ENCODE measurements at places on chromosomes 3 and 15. TPM values are rescaled to one million over a fixed set of nuclear protein-coding genes. Genes with fewer than 3 reads are reported as not detected.
A peak's percentile ranks its signal among the peaks of the same experiment; 100 is the strongest.

CPNE9 gene
- polyA plus RNA-seq = 0.07 TPM

GRCh38 chr3:61559136-61559731 is 2.1 kb upstream of the PTPRG start:
- no peak overlapping the region for H3K4me3 ChIP-seq
- H3K27ac ChIP-seq = no peak overlapping the region
- H3K4me1 ChIP-seq = no peaks in the 10 kb centered on the region
- H3K36me3 ChIP-seq = no peaks in the 10 kb centered on the region

- H3K27ac ChIP-seq = no peak overlapping the region
- no peak for DNase-seq
- H3K4me1 ChIP-seq = no peaks in the 10 kb centered on the region
- H3K27me3 ChIP-seq = no peaks in the 10 kb centered on the region
Observed at GRCh38 chr3:12710062-12710461, 46.1 kb upstream of the RAF1 start.

DNA sequence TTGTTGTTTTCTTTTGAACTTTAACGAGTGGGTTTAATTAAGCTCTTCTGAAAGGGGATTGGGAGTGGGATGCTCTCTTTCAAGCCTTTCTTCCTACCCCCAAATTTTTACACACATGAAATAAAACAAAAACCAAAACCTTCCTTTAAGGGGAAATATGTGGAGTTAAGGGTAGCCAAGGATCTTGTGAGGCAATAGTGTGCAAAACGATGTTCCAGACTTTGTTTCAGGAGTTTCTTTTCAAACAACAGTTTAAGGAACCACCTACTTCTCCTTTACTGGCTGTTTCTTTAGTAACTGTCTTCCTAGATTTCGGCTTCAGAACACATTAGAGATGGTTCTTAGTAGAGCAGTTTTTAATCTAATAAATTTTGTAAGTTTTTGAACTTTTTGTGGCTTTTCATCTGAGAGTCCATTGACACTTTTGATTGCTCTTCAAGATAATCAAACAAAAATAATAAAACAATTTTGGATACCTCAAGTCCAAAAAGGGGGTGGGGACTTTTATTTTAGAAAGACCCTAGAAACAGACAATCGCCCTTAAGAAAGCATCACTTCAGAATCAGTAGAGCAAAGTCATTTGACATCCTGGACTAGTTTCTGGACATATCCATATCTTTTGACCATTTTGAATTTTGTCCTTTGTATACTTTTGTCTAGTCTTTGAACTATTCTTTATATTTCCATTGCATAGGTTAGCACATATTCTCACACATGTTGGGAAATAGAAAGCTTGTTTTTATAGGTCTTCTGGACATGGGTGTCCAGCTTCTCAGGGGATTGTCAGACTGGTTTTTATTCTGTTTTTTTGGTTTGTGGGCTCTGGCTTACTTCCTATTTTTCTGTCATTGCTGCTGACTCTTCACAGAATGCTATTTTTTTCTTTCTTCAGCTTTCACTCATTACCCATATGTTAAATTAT is 6.0 kb downstream of the DIPK2A start:
- H3K4me3 ChIP-seq = no peak overlapping the region
- H3K27ac ChIP-seq = no peak overlapping the region
- DNase-seq = no peak
- H3K36me3 ChIP-seq = no peaks in the 10 kb centered on the region

DNA sequence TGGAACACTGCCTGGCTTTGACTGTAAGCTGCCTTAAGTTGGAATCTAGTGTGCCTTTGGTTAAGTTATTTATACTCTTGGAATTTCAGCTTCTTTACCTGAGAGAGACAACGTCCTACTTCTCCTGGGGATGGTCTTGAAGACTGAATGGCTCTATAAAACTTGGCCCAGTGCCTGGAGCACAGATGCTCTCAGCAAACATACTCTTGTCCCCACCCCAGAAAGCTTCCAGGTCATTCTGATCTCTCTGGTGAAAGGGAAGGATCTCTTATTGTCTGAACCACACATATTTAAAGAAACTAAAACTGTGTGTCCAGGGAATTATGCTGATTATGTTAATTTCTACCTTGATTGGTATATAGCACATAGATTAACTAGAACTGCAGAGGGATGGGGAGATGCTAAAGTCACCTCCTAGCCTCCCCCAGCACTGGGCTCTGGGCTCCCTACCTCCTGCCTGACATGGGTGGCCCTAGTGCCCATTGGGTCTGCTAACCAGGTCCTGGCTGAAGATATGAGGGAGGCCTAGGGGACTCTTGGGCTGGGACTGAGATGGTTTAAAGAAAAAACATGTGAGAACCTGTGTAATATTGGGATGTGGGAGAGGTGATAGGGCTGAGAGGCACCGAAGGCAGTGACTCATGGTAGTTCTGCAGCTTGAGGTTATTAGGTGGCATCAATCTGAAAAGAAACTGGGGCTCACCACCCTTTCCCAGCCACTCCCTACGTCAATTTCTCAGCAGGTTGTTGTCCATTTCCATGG is 171.0 kb downstream of the RPLP1 start:
- H3K4me1 ChIP-seq = no peaks in the 10 kb centered on the region
- no peak overlapping the region for H3K27ac ChIP-seq
- H3K27me3 ChIP-seq = no peaks in the 10 kb centered on the region
- no peak for DNase-seq
- no peaks in the 10 kb centered on the region for H3K36me3 ChIP-seq

- H3K27ac ChIP-seq = no peak overlapping the region
- no peak overlapping the region for H3K4me3 ChIP-seq
- peaks cover 1% of the 10 kb centered on the region for H3K4me1 ChIP-seq
- H3K27me3 ChIP-seq = no peaks in the 10 kb centered on the region
Observed at GRCh38 chr15:76169911-76170800, 110.4 kb downstream of the TMEM266 start.

GABRR3 gene
- polyA plus RNA-seq = not detected

- DNase-seq = no peak
- H3K27me3 ChIP-seq = no peaks in the 10 kb centered on the region
- no peaks in the 10 kb centered on the region for H3K36me3 ChIP-seq
- no peak overlapping the region for H3K27ac ChIP-seq
- H3K4me3 ChIP-seq = no peak overlapping the region
Observed at GRCh38 chr3:23051240-23052140, 151.6 kb upstream of the UBE2E2 start.

HMCES gene
- polyA plus RNA-seq = 27.5 TPM

- H3K27ac ChIP-seq = no peak overlapping the region
- no peaks in the 10 kb centered on the region for H3K4me1 ChIP-seq
- H3K27me3 ChIP-seq = no peaks in the 10 kb centered on the region
- H3K4me3 ChIP-seq = no peak overlapping the region
- DNase-seq = no peak
Observed at GRCh38 chr15:101550124-101550523, 60.6 kb upstream of the PCSK6 start.

DNA sequence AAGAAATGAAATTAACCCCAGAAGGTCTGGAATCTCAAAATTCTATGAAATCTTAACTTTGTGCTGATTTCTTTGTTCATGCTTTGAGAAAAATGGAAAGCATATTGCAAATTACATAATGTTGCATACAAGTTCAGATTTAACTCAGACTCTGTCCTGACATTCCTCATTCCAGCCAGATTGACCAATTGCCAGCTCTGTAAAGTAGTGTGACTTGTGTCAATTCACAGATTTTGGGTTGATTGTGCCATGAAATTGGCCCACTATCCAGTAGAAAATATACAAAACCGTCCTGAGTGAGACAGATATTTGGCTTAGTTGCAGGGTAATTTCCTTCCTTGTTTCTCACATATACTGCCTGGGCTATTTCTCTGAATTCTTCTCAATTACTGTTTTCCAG is 1312.6 kb downstream of the ROBO1 start:
- H3K4me1 ChIP-seq = no peaks in the 10 kb centered on the region
- no peak overlapping the region for H3K27ac ChIP-seq
- no peaks in the 10 kb centered on the region for H3K36me3 ChIP-seq

ITIH3 gene
- 14.2 TPM for polyA plus RNA-seq

PXK gene
- 17.2 TPM for polyA plus RNA-seq

- H3K4me1 ChIP-seq = no peaks in the 10 kb centered on the region
- H3K27ac ChIP-seq = no peak overlapping the region
- no peak for DNase-seq
- H3K27me3 ChIP-seq = no peaks in the 10 kb centered on the region
- no peak overlapping the region for H3K4me3 ChIP-seq
Observed at GRCh38 chr3:185701611-185702261, 115.6 kb downstream of the SENP2 start.

CGNL1 gene
- polyA plus RNA-seq = 24.0 TPM

DNA sequence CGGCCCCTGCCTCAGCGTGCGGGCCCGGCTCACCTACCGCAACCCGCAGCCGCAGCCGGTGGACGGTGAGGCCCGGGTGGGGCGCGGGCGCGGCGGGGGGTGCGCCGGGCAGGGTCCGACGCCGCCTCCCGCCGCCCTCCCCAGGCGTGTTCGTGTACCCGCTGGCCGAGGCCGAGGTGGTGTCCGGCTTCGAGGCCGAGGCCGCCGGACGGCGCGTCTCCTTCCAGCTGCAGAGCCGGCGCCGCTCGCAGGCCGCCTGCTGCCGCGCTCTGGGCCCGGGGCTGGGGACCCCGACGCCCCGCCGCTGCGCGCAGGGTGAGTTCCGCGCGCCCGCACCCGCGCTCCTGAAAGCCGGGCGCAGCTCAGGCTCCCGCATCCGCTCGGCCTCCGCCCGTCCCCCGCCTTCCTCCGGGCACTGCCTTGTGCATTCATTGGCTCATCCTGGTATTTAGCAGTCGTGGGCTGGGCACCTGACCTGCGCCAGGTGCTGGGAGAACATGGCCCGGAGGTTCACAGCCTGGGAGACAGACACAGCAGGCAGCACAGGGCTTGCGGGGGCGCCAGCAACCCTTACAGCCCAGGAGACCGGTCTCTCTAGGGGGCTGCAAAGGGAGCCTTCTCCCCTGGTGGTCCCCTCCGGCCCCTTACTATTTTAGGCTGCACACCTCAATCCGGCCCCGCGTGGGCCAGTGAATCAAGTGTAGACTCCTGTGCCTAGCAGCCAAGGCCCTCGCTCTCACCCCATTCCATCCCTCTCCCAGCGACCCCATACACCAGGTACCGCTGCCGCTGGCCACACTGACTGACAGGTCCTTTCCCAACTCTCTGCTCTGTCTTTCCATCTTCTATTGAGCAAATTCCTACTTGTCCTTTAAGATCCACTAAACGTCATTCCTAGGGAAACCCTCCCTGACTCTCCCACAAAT is 1.5 kb downstream of the VWA5B2 start:
- no peaks in the 10 kb centered on the region for H3K27me3 ChIP-seq
- H3K4me3 ChIP-seq = peak overlapping the region; percentile 27
- no peaks in the 10 kb centered on the region for H3K36me3 ChIP-seq
- peaks cover 6% of the 10 kb centered on the region for H3K4me1 ChIP-seq
- DNase-seq = no peak

PARP3 gene
- 10.2 TPM for polyA plus RNA-seq

- no peaks in the 10 kb centered on the region for H3K36me3 ChIP-seq
- DNase-seq = no peak
- peak overlapping the region; percentile 19 for H3K27ac ChIP-seq
- H3K4me1 ChIP-seq = peaks cover 5% of the 10 kb centered on the region
- H3K27me3 ChIP-seq = no peaks in the 10 kb centered on the region
Observed at GRCh38 chr3:171821044-171821443, 10.8 kb upstream of the PLD1 start.

- H3K36me3 ChIP-seq = no peaks in the 10 kb centered on the region
- no peak for DNase-seq
- no peak overlapping the region for H3K27ac ChIP-seq
- peaks cover 6% of the 10 kb centered on the region for H3K4me1 ChIP-seq
Observed at GRCh38 chr15:66722757-66723540, 20.9 kb downstream of the SMAD6 start.

GRCh38 chr3:170226426-170226960 is 4.3 kb downstream of the PRKCI start:
- no peak overlapping the region for H3K27ac ChIP-seq
- no peaks in the 10 kb centered on the region for H3K36me3 ChIP-seq
- no peak for DNase-seq
- no peaks in the 10 kb centered on the region for H3K27me3 ChIP-seq
- H3K4me1 ChIP-seq = peaks cover 3% of the 10 kb centered on the region
- no peak overlapping the region for H3K4me3 ChIP-seq

- peak overlapping the region; percentile 45 for H3K27ac ChIP-seq
- H3K36me3 ChIP-seq = no peaks in the 10 kb centered on the region
- H3K4me1 ChIP-seq = peaks cover 2% of the 10 kb centered on the region
- no peak for DNase-seq
- no peak overlapping the region for H3K4me3 ChIP-seq
Observed at GRCh38 chr3:57793737-57794187, 37.7 kb downstream of the SLMAP start.

EEF1AKMT4 gene
- 0.87 TPM for polyA plus RNA-seq

Data from ovary (tissue), 10 donors.